ENCODE measurements at places on chromosomes 3 and 15.

DNA sequence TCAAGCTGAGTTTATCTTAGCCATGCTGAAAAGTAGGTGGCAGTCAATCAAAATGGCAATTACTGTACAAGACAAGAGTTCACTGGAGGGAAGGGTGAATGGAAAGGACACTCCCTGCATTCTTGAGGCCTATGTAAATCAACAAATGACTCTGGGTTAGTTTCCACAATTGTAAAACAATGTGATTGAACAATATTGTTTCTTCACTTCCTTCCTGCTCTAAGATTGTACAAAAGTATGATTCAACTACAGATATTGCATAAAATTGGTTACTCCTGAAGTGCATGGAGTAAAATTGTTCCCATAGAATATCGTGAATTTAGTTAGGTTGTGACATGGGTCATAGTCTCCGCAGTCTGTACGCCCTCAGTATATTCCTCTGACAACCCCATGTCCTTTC is 277.6 kb downstream of the LPP start:
- H3K4me3 ChIP-seq: no peak overlapping the region
- H3K27me3 ChIP-seq: no peaks in the 10 kb centered on the region
- no peak for DNase-seq
- peaks cover 32% of the 10 kb centered on the region for H3K4me1 ChIP-seq

GRCh38 chr3:103006526-103007183 is 571.8 kb downstream of the ZPLD1 start:
- H3K27ac ChIP-seq: no peak overlapping the region
- DNase-seq: no peak
- no peak overlapping the region for H3K4me3 ChIP-seq
- no peaks in the 10 kb centered on the region for H3K27me3 ChIP-seq
- no peaks in the 10 kb centered on the region for H3K4me1 ChIP-seq

DNA sequence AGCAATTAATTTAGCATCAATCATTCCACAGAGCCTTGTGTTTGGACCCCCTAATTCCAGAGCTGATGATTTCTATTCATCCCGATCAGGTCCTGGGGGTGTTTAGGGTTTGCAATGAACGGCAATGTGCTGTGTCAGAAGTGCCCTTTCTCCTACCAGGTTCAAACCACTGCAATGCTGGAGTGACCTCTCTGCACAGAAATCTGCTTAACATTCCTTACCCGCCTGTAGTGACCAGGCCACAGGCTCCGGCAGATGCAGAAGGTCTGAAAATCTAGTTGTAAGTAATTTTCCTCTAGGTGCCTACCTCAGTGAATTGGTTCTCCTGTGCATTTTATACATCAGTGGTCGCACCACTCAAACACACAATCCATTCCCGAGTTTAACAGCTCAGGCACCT is 725.3 kb upstream of the CFAP20DC start:
- no peak overlapping the region for H3K4me3 ChIP-seq
- H3K4me1 ChIP-seq: peaks cover 74% of the 10 kb centered on the region
- peaks cover 15% of the 10 kb centered on the region for H3K36me3 ChIP-seq
- DNase-seq: no peak

GRCh38 chr3:82224661-82225060 is 463.2 kb upstream of the GBE1 start:
- H3K4me1 ChIP-seq: peaks cover 8% of the 10 kb centered on the region
- H3K27ac ChIP-seq: no peak overlapping the region

DNA sequence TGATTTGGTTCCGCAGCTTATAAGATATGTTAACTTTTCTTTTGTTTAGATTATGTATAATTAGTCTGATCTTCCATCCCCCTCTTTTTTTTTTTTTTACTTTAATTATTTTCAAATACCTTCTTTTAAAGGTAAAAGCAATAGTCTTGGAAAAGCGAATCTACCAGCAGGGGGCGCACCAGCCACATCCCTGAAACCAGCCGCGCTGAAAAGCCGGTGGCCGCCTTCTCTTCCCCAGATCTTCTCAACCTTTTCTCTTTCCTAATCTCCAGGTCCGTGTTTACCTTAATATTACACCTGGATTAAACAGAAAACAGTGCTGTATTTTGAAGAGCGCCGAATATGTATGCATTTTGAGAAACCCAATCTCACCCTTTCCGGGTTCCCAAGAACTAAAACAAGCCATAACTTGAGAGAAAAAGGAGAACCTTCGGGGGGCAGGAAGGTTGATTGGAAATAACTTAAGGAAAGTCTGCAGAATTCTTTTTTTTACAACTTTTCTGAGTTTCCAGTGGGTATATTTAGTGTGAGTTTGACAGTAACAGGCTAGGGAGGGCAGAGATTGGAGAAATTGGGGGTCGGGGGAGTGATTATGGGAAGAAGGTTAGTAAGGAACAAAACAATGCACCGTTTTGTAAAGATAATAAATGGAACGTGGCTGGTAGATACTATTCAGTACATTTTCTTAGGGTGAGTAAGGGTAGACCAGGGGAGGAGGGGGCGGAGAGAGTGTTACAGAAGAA is 2.0 kb upstream of the SOX2 start:
- peaks cover 4% of the 10 kb centered on the region for H3K36me3 ChIP-seq
- H3K4me3 ChIP-seq: peak overlapping the region; percentile 42
- DNase-seq: peak; percentile 75
- no peak overlapping the region for H3K27ac ChIP-seq
- peaks cover 8% of the 10 kb centered on the region for H3K4me1 ChIP-seq
